ENCODE measurements at places on chromosomes 4 and X.
A peak's percentile ranks its signal among the peaks of the same experiment; 100 is the strongest.

GRCh38 chr4:30783751-30784150 is 63.6 kb downstream of the PCDH7 start:
- no peak for DNase-seq

- DNase-seq: no peak
Observed at GRCh38 chrX:129721870-129722269, 16.9 kb upstream of the XPNPEP2 start.

GRCh38 chrX:78614264-78614663 is 44.9 kb downstream of the RTL3 start:
- no peak for DNase-seq

GRCh38 chr4:165355900-165356300 is 22.9 kb upstream of the CPE start:
- peak; percentile 28 for DNase-seq

GRCh38 chrX:105653891-105654290 is 168.4 kb upstream of the NRK start:
- DNase-seq: no peak

DNA sequence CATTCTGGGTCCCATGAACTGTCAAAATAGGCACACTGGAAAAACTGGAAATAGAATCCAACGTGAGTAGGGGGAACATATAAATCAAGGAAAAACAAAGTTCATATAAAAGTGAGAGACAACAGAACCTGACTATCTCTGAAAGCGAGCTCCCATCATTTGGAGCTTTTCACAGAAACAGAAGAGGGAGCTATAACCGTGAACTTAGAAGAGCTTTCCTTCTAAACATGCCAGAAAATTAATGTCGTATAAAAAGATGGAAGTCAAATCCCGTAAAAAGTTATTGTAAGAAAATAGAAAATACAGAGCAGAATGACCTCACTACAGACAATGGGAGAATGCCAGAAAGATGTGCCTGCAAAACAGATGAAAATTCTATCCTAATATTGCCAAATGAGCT is 23.9 kb upstream of the HSD17B10 start:
- DNase-seq: no peak

GRCh38 chr4:76896614-76897535 is 1.1 kb downstream of the SOWAHB start:
- DNase-seq: peak; percentile 59

DNA sequence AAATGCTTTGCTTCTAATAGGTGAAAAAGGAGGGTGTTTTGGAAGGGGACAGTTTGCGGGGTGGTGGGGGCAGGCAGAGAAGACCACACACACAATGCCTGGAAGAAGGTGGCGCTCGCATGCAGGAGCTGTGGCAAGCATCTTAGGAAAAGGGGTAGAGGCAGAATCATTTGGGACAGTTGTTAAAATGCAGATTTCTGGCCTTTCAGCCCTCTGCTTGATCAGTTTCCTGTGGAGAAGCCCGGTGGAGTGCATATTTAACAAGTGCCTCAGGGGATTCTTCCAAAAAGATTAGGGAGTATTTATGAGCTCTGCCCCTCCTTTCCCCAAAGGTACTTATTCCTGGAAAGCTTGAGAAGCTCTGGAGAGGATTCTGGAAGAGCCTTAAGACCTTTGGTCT is 4.8 kb downstream of the NOCT start:
- no peak for DNase-seq

GRCh38 chr4:95867919-95868318 is 28.0 kb downstream of the PDHA2 start:
- DNase-seq: no peak

DNA sequence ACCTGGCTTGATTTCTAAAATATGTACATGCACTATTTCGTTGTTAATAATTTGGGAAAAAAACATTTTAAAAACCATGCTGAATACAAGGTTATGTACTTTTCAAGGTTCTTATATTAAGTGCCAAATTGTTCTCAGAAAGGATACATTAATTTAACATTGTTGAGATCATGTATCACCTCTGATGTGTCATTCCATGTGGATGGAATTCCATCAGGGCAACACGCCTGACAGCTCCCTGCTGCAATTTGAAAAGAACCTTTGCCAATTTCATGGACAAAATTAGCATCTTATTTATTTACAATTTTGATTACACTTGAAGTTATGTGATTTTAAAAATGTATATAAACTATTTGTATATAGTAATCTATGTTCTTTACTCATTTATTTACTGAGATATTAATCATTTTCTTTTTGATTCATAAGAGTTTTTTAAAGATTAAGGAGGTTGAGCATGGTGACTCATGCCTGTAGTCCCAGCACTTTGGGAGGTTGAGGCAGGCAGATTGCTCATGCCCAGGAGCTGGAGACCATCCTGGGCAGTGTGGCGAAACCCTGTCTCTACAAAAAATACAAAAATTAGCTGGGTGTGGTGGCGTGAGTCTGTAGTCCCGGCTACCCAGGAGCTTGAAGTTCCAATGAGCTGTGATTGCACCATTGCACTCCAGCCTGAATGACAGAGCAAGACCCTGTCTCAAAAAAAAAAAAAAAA is 142.8 kb downstream of the ENPP6 start:
- DNase-seq: no peak

DNA sequence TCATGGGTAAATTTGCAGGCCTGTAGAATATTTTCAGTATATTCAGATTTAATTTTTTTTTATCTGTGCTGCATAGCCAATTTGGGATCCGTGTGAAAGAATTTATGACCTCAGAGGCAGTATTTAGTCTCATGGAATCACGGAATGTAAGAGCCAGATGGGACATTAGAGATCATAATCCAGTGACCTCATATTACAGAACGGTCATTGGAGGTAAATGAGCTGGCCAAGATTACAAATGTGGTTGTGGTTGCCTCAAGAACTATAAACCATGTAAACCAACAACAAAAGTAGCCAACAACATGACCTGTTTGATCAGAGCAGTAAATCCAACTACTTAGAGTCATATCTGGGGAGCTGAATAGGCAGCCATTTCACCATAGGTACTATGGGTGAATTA is 71.6 kb downstream of the AMOT start:
- DNase-seq: no peak

DNA sequence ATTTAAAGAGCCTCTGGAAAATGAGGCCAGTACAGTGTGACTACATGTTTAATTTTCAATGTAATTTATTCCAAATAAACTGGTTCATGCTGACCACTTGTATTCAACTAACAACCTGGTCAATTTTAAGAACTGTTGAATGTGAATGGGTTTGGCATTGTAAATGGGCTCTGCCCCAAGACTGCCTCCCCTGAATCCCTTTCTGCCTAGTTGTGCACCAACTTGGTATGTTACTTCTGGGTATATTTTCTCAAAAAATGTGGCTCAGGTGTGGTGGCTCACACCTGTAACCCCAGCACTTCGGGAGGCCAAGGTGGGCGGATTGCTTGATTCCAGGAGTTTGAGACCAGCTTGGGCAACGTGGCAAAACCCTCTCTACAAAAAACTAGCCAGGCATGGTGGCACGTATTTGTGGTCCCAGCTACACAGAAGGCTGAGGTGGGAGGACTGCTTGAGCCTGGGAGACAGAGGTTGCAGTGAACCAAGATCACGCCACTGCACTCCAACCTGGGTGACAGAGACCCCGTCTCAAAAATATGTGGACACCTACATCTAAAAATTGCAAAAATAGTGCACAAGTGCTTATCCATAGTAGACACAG is 7.2 kb downstream of the RPL9 start:
- DNase-seq: no peak

- DNase-seq: peak; percentile 24
Observed at GRCh38 chr4:165207016-165207430, 338 bp upstream of the KLHL2 start.

GRCh38 chr4:73734530-73735001 is 5.8 kb upstream of the CXCL8 start:
- DNase-seq: no peak

GRCh38 chr4:52099860-52100461 is 48.9 kb downstream of the SPATA18 start:
- DNase-seq: no peak

- no peak for DNase-seq
Observed at GRCh38 chrX:23937100-23937499, 29.3 kb downstream of the CXorf58 start.
